ENCODE measurements at places on chromosomes 12 and 14.

- DNase-seq = no peak
These were observed 398.9 kb upstream of the MIS18BP1 start for GRCh38 chr14:45651890-45652289.

- DNase-seq = no peak
These were observed 2.9 kb upstream of the TDRD9 start for GRCh38 chr14:103925316-103925715.

DNA sequence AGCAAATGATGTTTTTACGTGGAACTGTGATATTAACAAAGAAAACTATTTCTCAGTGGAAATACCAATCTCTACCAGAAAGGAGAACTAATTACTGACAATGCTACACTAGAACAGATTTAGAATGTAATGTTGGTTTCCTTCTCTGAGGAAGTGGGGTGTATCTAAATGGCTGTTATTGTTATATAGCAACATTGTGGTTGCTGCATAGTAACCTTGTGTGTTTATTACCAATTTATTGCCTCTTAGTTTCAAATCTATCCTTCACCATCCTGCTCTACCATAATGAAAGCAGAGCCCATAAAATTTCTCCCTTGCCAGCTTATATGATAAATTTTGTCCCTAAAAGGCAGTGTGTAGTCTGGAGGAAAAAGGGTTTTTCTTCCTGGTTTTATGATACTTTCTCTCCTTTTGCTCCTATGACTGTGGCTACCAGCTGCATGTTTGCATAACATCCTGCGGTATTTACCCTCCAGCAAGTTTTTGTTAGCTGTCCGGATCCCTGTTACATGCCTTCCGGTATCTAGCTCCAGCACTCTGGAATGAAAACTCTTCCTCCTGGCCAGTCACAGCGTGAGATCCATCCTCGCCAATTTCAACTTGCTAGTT is 5.7 kb upstream of the KLRK1 start:
- no peak for DNase-seq

- DNase-seq = no peak
These were observed 2.0 kb upstream of the CCDC63 start for GRCh38 chr12:110844551-110845338.

DNA sequence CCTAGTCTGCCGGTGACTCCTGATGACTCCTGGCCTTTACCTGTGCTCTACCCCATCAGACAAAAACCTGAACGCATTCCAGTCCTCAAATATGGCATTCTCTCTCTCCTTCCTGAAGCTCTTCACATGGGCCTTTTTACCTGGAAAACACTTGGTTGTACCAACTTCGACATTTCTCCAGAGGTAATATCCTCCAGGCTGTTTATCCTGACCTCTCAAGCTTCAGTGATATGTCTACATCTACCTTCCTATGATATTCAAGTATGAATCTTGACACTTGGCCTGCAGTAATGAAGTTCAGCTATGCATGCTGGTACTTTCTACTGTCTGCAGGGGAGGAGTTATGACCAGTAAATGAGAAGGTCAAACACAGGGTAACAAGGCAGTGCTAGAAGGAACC is 901.8 kb downstream of the VRK1 start:
- no peak for DNase-seq

DNA sequence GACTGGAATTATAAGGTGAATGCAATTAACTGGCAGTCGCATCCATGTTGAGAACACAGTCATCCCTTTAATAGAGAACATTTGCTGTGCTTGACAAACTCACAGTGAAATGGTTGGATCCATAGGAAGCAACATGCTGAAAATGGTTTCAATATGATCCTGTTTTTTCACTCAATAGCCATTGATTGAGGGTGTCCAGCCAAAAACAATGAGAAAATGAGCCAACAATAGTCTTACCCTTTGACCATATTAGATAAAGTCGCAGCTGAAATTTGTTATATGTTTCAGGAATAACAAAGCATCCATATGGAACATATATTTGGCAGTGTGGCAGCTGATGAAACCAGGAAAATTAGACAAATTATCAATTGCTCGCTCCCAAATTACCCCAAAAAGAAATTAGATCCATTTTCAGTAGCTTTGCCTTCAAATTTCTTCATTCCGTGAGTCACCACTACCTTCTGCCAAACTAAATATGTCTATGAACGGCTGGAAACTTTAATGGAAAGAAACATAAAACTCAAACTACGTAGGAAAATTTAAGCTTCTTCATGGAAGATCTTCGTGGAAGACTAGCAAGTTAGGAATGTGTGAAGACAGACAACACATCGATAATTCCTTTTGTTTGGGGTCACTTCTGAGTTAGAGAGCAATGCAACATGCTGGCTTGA is 17.4 kb downstream of the IGF1 start:
- DNase-seq = no peak

DNA sequence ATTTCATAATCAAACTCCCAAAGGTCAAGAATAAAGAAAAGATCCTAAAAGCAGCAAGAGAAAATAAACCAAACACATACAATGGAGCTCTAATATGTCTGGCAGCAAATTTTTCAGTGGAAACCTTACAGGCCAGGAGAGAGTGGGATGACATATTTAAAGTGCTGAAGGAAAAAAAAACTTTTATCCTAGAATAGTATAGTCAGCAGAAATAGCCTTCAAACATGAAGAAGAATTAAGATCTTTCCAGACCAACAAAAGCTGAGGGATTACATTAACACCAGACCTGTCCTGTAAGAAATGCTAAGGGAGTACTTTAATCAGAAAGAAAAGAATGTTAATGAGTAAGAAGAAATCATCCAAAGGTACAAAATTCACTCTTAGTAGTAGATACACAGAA is 215.7 kb upstream of the IGF1 start:
- DNase-seq = no peak

- no peak for DNase-seq
These were observed 167.4 kb downstream of the SNAPC1 start for GRCh38 chr14:61929651-61930050.

DNA sequence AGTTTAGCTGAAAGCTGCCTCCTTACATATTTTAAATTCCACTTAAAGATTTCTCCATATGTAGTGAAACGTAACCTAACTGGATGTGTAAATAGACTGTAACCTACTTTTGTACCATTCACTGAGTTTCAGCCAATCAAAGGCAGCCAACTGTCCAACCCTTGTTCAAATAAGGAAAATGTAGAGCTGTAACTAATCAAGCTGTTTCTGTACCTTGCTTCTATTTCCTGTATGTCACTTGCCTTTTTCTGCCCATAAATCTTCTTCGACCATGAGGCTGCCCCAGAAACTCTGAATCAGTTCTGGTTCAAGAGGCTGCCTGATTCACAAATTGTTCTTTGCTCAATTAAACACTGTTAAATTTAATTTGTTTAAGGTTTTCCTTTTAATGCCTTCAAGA is 6.3 kb downstream of the SLC7A8 start:
- no peak for DNase-seq

- no peak for DNase-seq
These were observed 822.9 kb downstream of the VRK1 start for GRCh38 chr14:97620066-97620465.

DNA sequence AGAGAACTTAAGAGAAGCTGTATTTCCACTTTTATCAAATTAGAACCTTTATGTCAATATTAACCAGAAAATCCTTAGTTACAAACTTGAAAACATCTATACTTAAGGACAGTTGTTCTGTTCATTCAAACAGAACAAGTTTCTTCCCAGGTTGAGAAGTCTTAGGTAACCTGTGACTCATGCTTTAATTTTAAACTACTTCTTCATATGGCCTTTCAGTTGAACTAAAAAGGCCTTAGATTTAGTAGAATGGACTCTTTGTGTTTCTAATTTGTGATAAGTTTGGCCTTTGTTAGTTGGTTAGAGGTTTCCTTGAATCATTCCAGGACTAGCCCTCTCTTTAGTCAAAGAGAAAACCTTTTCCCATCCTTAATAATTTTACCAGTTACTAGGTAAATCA is 274.2 kb downstream of the FUT8 start:
- no peak for DNase-seq

- DNase-seq = no peak
These were observed 85.7 kb downstream of the PAPOLA start for GRCh38 chr14:96587823-96588385.

GRCh38 chr12:129332286-129332685 is 479.0 kb downstream of the GLT1D1 start:
- DNase-seq = no peak

DNA sequence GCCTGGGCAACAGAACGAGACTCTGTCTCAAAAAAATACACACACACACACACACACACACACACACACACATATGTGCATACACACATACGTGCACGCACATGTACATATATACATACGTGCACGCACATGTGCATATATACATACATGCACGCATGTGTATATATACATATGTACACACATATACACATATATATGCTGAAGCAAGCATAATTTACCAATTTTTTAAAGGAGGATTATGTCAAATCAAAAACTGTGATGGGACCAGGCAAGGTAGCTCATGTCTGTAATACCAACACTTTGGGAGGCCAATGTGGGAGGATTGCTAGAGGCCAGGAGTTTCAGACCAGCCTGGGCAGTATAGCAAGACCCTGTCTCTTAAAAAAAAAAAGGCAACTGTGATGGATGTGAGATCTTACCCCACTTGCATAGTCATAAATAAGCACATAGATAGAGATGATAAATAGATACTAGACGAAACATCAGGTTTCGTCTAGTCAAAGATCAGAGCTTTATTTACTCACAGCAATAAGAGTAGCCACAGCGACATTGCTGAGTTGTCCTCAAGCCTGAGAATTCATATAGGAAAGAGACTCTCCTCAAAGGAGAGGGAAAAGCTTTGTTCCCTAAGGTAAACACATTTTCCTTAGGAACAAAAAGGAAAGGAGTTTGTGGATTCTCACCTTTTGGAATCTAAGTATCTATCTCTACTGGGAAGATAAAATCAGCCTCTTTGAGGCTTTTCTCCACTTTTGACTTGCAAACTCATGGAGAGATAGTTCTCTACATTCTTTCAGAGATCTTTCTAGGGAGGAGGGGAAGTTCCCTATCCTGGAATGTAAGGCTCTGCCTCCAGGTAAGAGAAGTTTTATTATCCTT is 74.7 kb upstream of the AMN1 start:
- no peak for DNase-seq

DNA sequence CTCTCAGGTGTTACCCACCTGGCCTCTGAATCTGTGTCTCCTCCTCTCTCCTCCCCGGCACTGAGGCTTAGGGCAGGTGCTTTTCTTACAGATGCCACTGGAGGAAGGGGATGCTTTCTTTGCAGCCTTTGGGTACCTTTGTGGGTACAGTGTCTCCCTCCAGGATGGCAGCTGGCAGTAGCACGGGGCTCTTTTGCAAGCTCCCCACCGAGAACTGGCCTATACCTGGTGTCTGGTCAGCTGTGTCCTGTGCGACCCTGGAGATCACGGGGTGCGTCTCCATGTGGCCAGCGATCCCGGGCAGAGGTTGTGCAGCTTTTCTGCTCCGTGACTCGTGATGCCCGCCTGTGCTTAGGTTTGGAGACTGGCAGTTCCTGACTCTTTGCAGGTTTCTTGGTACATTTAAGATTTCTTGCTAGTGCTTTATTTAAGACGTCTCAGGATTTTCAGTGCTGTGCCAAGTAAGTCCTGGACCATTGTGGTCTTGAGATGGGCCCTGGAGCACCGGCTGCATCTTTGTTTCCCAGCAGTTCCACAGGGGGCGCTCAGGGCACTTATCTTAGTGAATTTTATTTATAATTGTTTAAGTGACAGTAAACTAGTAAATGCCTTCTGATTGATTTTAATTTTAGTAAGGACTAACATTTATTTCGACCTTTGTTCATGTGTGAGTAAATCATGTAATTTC is 68.9 kb downstream of the DDX51 start:
- DNase-seq = no peak

GRCh38 chr14:74645244-74645643 is 33.2 kb upstream of the LTBP2 start:
- DNase-seq = no peak

DNA sequence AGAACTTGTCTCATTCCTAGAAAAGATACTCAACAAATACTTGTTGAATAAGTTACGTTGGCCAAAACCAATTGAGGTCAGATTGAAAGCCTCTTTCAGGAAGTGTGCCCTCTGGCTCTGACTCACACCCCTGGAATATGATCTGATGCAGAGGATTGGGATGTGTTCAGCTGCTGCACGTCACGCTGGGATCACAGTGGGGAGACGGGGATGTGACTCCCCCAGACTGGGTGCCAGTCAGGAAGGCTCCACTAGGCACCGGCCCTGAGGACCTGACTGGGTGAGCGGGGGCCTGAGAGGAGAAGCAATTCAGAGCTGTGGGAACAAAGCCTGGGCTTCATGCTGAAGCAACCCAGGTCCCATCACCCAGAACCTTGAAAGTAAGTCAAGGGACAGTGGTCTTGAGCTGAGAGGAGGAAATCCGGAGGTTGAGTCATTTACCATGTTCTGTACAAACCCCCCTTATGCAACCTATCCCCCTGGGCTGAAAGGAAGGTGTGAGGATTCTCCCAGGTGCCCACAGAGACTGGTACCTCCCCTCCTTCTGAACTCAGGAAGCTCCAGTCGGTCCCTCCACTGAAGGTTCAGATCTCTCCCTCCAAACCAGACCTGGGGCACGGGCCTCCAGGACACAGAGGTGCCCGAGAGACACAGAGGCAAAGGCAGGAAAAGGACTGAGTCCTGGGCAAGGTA is 3.9 kb downstream of the CEBPE start:
- DNase-seq = no peak

DNA sequence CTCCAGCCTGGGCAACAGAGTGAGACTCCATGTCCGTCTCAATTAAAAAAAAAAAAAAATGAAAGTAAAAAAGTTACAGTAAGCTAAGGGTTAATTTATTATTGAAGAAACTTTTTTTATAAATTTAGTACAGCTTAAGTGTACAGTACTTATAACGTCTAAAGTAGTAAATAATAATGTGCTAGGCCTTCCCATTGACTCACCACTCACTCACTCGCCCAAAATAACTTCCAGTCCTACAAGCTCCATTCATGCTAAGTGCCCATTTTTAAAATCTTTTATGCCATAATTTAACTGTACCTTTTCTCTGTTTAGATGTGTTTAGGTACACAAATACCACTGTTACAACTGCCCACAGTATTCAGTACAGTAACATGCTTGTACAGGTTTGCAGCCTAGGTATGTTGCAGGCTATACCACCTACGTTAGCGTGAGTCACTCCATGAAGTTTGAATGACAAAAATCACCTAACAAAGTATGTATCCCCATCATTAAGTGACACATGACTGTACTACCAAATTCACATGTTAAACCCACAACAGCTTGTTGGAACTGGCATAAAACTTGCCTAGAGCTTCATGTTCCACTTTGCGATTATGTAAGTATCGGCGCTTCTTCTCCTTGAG is 10.7 kb downstream of the KANSL2 start:
- DNase-seq = no peak
